CD4-positive, alpha-beta T cell treated with Interleukin-17A for 1 hour (primary cell): ENCODE measurements at places on chromosomes 6 and 20.

DNA sequence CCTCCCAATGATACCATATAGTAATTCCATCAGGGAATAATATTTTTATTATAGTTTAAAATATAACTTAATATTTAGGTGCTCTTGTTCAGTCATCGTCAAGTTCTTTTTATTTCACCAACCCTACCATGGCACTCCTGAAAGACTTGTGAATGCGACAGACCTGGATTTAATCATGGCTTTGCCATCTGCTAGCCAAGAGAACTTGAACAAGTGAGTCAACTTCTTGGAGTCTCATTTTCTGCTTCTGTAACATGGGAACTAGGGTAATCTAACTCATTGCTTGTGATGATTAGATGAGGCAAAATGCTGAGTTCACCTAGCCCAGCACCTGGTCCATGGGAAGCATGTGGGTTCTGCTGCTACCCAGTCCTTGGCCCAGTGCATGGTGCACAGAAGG lies 62.9 kb downstream of the ESR1 start:
- DNase-seq = no peak

- DNase-seq = no peak
These were observed 349.2 kb downstream of the ZFAND3 start for GRCh38 chr6:38168699-38169098.

DNA sequence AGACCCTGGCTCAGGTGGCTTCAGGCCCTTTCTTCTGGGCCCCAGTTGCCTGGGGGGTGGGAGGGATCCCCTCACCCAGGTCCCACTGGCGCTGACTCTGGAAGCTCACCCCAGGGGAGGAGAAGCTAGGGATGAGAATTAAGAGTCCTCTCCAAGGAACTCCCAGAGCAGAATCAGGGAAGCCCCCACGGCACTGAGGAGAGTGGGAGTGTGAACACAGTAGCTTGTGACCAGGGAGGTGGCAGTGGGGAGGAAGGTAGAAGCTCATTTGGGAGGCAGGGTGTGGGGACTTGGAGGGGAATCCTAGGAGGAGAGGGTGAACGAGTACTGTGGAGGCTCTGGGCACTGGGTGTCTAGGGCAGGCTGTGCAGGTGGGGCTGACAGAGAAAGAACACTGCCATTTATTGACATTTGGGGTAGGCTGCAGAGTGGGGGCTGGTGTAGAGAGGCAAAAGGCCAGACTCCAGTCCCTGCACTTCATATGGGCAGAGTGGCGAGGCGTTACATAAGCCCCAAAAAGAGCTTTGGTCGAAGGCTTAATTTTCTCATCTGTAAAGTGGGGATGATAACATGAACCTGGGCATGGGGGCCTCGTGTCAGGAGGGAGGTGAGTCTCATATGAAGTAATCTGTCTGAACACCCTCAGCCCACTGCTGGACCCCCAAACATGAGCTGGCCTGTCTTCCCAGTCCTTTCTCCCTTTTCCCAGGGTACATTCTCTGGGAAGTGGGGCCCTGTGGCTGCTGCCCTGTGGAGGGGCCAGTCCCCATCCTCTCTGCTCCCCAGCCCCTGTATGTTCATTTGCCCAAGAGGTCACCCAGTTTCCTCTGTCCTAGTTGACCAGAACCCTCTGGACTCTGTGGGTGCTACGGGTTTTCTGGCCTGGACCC lies 80.5 kb downstream of the VEGFA start:
- DNase-seq = no peak

DNA sequence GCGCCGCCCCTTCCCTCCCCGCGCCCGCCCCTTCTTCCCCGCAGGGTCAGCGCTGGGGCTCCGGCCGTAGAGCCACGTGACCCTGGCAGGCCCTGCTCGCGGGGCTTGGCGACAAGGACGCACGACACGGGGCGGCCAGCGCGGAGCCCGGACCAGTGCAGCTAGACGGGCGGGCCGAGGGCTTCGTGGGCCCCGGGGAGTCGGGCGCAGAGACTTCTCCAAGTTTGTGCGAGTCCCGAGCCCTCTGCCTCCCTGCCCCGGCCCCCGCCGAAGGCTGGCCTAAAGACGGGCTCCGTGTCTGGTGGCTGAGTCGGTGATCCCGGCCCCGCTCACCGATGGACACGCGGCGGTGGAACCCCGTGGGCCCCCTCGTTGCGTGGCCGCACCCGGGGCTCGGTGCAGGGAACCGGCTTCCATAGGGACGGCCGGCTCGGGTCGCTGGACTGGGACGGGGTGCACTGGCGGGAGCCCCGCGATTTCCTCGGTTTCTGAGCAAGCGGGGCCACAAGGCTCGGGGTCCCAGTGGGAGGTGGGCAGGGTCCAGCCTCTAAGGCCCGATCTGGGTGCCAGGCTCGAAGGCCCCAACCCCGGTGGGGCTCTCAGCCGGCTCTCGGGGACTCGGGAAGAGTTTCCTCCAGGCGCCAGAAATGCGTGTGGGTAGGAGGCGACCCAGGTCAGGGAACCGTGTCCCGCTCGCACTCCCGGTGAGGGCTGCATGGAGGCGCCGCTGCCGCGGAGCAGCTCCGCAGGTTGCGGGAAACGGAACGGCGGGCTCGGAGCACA lies 452 bp upstream of the GATA5 start:
- DNase-seq = no peak

- DNase-seq = no peak
These were observed 117.0 kb upstream of the PMEPA1 start for GRCh38 chr20:57826666-57827287.

GRCh38 chr6:23842760-23843159 lies 283.3 kb upstream of the NRSN1 start:
- no peak for DNase-seq

GRCh38 chr6:164107297-164107995 lies 692.9 kb downstream of the QKI start:
- DNase-seq = no peak

GRCh38 chr6:43886717-43887339 lies 116.8 kb downstream of the VEGFA start:
- DNase-seq = no peak

DNA sequence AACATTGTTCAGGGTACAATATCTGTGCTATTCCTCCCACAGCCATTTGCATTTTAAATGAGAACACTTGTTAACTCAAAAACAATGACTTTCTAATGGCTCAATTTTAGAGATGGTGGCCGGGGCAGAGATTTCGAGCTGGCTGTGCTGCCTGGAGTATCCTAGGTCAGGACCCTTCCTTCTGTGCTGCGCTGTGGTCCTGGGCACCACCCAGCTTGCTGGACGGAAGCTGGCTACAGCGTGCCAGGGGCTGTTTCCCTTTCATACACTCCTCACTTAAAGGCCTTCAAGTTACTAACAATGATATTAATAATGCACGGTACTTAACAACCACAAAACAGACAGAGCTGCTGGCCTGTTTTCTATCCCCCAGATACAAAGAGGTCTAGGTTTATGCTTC lies 194.4 kb upstream of the CST7 start:
- DNase-seq = no peak

GRCh38 chr6:53999088-53999755 lies 112.0 kb upstream of the MLIP start:
- no peak for DNase-seq
